ENCODE measurements at places on chromosomes 2 and 18.

- DNase-seq = no peak
Observed at GRCh38 chr2:75719616-75720015, 8.9 kb upstream of the GCFC2 start.

- no peak for DNase-seq
Observed at GRCh38 chr2:152464851-152465470, 130.0 kb downstream of the FMNL2 start.

DNA sequence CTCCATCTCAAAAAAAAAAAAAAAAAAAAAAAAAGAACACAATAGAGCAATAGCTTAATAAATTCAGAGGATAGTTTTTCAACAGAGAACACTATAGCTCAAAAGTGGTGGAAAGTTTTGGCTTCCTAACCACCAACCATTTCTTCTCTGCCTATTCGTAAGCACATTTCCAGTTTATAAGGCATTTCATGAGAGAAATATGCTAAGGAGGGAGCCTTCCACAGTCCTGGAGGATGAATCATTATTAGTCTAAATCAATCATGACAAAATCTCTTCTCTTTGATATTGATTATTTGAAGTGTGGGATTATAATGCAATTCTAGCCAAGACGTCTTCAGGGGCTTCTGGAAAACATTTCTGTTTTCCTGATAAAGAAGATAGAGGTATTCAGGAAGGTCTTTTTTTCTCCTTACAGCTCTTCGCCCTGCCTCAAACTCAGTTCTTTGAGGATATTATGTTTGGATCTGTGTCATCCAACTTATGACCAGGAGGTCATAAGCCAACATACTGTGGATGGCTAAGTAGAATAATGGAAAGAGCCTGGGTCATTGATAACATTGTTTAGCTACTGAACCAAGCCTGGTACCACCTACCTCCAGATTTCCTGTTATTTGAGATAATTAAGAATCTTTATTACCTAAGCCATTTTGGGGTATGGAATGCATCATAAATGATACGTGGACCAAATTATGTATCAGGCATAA is 207.3 kb downstream of the TRIB2 start:
- no peak for DNase-seq

DNA sequence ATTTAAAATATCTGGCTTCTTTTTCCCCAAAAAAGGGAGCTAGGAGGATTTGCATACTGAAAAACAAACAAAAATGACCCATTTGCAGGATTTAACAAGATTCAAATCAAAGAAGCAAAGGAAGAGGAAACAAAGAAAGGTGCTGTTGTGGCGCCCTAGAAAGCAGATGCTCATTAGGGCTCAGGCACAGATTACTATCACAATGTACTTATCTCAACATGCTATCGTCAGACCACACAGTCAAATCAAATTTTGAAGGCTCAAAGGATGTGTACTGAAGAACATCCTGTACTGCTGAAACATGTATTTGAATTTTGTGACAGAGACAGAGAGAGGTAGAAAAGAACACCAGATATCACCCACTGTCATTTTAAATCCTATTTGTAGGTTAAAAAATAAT is 10.9 kb downstream of the RBMS1 start:
- no peak for DNase-seq

- DNase-seq = no peak
Observed at GRCh38 chr2:31232586-31232985, 1.4 kb upstream of the EHD3 start.

DNA sequence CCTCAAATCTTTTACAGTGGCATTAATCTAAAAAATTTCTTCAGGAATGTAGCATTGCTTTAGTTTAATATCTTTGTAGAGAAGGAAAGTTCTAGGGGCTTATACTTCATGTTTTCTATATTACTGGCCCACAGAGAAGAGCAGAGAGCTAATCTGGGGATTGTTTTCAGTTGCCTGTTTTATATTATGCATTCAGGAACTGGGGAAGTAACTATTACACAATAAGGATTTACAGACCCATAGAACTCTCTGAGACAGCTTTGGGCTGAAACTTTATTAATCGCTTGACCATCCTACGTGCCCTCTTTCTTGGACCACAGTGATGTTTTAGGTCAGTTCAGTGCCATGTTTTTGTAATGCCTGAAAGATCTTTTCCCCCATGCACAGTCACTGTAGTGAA is 29.9 kb downstream of the BIRC6 start:
- no peak for DNase-seq

- DNase-seq = no peak
Observed at GRCh38 chr2:60474301-60474700, 79.2 kb downstream of the BCL11A start.

DNA sequence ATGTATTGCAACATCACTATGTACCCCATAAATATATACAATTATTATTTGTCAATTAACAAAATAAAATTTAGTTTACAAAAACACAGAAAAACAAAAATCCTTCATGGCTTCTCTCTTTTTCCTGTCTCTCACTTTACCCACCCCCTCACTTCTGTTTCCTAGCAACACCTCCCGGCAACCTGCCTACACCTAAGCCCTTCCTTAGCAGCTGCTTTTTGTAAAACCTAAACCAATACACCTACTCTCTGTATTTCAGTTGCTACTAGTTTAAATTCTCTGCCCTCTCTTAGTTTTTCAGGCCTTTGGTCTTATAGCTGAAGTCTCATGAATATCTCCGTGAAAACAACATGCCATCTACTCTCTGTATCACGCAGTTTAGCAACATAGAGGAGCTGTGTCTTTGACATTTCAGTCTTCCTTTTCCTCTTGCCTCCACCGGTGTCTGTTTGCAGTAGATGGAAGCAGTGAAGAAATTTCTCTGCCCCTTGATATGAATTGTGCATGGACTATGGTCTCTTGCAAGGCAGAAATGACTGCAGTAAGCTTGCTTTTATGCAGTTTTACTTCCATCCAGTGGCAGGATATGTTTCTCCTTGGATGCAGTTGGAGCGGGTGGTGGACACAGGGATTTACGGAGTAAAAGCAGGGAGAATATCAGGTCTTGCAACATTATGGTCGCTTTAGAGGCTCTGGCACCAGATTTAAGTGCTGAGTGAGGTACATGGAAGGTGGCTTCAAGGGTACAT is 42.0 kb upstream of the ZDBF2 start:
- DNase-seq = no peak

DNA sequence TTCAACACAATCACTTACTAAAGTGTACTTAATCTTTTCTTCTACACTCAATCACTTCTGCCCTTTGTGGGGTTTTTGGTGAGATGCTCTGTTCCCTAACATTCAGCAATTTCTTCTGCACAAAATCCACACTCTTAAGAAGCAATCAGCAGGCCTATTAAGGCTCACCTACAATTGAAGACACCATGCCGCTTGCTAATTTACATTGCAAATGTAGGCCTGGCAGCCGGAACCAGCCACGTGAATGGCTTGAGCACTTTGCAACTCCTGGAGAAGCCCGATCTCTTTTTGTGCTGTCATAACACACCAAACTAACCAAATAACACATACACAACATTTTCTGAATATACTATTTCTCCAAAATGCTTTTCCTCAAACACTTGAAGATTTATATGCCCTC is 66.3 kb downstream of the NYAP2 start:
- DNase-seq = no peak

GRCh38 chr2:222878301-222878876 is 17.6 kb downstream of the ACSL3 start:
- DNase-seq = no peak
